ENCODE measurements at places on chromosomes 16 and 17. TPM values are rescaled to one million over a fixed set of nuclear protein-coding genes. Genes with fewer than 3 reads are reported as not detected.
A peak's percentile ranks its signal among the peaks of the same experiment; 100 is the strongest.

GRCh38 chr17:28550858-28551257, 1.6 kb downstream of the UNC119 start:
- no peak for DNase-seq

- no peak for DNase-seq
Measured at GRCh38 chr16:63385714-63386432, 1349.6 kb upstream of the CDH8 start.

- peak; percentile 46 for DNase-seq
Measured at GRCh38 chr17:57861000-57861789, 11.4 kb upstream of the MRPS23 start.

GRCh38 chr17:31715446-31715845, 143.6 kb downstream of the COPRS start:
- no peak for DNase-seq

- DNase-seq: no peak
Measured at GRCh38 chr17:17818088-17818526, 18.7 kb downstream of the SREBF1 start.

DNA sequence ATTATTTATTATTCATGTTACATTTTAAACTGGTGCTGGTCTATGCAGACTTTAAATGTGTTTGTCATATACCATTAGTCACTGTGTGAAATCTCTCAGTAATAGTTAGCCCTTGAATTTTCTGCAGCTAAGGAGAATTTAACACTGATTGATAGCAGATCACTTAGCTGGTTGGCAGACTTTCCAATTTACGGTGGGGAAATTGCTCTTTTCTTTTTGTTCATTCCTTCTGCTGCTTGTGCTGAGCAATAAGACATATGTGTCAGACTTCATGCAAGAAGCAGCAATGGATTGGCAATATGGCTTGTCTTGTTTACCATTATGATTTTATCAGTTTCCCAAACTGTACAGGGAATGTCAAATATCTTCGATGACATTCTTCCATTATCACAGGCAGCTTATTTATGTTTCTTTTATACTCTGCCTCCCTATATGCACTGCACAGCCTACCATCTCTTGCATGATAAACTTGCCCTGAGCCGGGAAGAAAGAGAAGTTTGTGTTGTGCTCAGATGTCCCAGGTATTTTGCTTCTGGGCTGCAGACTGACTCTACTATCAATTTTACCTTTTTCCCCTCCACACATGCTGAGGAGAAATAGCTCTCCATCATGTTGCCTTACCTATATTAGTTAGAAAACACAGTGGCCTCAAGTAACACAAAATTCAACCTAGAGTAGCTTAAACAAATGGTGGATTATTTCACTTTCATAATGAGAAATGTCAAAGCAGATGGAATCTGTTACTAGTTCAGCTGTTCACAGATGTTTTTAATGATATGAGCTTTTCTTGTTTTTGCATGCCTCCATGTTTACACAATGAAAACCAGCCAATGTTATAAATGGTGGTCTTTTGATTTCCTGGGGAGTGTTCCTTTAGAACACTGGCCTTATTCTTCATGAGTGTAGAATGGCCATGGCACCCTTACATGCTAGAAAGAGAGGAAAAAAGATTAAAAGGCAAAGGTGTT, 968.1 kb upstream of the GOT2 start:
- no peak for DNase-seq

IRF8 gene
- 2.9 TPM for polyA plus RNA-seq

GRIN2A gene
- 0.28 TPM for polyA plus RNA-seq

SLC35G6 gene
- not detected for polyA plus RNA-seq

KRT12 gene
- not detected for polyA plus RNA-seq

MYH8 gene
- 0.30 TPM for polyA plus RNA-seq

KCNJ18 gene
- not detected for polyA plus RNA-seq

C16orf96 gene
- polyA plus RNA-seq: 0.13 TPM

MFAP4 gene
- polyA plus RNA-seq: 27.6 TPM

Measured in kidney (tissue), 22 donors.